ENCODE measurements at places on chromosomes 6 and 20.

DNA sequence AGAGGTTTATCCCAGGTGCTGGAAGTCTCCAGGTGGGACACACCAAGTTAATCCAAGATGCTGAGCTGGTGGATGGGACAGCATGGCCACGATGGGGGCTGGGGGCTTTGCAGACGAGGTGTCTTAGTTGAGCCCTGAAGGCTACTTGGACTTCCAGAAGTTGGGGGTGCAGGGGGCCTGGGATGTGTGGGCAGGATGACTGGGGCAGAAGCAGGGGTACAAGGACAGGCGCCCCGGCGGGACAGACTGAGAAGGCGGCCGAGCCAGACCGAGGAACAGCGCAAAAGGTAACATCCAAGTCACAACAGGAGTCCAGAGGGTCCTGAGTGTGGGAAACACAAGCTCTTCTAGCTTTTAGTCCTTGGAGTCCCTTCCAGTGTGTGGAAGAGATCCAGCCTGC is 23.8 kb downstream of the RAMACL start:
- no peak for DNase-seq

GRCh38 chr6:149014631-149015534 is 268.1 kb downstream of the UST start:
- no peak for DNase-seq

DNA sequence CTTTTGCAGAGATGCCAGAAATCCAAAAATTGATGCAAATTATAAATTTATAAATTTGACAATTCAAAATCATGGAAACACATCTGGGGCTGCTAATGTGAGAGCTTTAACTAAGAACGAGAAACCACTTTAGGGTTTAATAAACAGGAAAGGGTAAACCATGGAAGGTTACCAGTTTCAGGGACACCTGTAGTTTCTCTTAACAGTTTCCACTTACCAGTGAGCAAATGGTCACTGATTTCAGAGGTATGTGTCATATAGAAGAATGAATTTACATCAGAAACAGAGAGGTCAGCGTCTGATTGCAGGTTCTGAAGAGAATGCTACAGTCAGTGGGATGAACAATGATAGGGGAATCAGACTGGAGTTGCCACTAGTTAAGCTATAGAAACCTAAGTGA is 24.8 kb upstream of the PCSK2 start:
- DNase-seq = no peak

DNA sequence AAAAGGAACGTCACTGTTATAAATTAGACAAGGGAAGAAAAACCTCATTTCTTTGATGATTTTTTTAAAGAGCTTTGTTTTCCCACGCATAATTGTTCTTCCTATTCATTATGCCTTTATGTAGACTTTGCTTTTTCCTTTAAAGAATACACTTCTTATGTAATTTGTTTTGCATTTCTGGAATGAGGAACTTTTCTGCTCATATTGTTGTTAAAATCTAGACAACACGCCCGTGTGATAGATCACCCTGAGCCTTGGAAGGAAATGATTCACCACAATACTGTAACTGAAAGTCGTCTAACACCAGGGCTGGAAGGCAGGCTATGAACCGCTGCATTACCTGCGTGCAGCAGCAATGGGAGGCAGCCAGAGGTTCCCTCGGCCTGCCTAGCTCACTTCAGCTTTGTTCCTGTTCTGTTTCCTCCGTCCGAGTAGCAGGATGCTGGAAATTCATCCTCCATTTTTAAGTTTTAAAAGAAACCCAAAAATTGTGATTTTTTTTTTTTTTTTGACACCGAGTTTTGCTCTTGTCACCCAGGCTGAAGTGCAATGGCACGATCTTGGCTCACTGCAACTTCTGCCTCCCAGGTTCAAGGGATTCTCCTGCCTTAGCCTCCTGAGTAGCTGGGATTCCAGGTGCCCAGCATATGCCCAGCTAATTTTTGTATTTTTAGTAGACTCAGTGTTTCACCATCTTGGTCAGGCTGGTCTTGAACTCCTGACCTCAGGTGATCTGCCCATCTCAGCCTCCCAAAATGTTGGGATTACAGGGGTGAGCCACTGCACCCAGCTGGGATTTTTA is 49.6 kb upstream of the ZNF217 start:
- DNase-seq = no peak

DNA sequence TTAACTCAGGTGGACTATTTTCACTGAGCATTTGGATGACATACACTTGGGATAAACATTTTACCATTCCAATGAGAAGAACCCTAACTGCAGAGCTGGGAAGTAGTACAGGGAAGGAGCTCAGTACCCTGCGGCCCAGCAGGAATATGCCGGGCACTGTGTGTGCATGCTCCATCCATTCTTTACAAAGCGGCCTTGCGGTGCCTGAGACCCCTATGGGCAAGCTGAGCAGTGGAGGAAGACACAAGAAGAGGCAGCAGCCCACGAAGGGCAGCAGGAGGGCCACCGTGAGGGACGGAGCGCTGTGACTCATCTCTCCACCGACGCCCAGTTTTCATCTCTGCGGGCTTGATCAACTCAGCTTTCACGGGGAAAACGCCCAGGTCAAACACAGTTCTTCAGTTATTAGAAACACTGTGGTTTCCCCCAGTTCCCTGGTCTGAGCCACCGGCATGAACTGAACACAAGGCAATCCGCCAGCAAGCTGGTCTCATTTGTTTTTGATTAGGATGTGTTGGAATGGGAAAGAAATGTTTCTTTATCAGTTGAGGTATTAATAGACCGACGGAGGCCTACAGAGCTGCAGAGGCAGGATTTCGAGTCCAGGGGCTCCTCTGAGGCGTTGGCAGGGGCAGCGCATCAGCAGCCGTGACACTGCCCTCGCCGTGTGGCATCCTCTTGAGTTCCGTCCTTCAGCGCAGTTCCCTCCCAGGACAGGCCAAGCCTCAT is 44.9 kb downstream of the IRF4 start:
- DNase-seq = no peak

DNA sequence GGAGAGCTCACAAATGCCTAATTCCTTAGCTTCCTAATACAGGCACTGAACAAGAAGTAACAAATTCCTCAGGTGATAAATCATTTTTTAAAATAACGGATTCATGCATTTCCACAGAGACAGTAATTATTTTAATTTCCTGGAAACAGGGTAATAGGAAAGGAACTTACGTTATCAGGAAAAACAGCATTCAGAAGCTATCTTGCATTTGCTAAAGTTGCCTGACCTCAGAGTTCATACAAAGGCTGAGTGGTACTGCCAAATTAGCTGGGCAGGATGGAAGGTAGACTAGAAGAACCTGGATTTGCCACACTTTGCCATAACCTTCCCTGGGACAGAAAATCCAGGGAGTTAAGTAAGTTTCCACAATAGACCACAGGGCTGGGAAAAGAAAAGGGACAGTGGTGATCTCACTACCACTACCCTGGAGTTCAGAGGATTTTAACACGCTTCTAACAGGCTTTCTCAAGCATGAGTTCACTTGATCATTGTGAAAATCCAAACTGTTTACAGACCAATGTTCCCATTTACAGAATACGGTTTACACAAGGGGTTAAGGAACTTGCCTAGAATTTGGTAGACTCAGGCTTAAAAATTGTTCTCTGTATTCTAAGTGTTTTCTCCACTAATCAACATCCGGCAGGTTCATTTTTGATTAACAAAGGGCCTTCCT is 57.0 kb downstream of the KIF13A start:
- no peak for DNase-seq

DNA sequence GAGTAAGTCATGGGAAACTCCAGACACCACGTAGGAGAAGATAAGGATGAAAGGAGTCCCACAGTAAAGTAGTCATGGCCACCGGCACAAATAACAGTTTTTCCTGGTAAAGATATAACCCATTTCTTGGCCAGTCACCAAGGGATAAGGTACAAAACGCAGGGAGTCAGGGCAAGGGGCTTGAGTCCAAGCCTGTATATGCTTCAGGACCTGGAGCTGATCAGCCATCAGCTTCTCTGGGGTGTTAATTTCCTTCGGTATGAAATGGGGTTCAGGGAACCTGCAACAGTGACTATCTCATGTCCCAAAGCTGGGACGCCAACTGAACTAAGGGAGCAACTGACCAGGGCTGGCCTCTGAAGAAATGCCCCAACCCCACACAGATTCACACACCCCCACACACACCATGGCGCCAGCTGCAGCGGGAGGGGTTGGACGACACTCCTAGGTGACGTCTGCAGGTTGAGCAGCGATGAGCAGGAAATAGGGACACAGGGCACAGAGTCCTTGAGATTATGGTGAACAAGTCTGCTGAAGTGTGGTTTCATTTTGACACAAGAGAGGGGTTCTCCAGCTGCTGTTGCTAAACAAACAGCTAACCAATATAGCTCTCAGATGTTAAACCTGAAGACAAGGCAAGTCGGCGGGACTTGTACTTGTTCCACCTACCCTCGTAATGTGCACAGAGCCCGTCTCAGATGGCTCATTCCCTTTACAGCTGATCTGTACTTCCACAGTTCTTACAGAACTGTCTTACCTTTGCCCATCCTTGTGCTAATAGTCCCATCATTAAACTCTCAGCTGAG is 7.4 kb upstream of the ADTRP start:
- DNase-seq = no peak

DNA sequence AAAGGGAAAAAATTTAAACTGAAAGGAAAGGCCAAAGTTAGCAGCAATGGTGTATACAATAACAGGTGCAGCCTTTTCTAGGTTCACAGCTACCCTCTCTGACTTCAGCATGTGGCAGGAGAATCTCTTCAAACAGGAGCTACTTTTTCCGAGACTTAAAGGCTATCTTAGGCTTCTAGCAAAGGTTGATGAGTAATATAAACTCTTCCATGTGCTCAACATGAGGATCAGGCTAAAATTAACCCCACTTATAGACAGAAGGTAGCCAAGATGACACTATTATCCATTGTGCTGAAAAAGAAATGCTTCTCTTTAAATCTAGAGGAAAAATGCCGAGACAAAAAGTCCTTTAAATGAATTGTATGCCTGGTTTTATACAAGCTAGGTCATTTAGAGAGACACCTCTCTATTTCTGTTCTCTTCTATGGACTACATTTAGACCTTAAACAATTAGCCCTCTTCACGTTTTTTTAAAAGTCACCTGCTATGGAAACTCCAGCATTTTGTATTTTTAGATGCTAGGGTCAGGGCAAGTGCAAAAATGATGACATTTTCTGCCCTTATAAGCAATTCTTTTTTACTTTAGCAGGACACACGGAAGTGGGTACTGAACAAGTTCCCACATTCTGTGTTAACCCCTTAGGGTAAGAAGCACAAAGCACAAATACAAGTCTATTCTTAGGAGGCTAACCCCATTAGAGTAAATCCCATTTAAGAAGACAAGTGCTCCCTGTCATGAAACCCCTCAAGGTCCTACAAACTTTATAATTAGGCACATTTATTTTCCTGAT is 216.8 kb upstream of the CITED2 start:
- no peak for DNase-seq

GRCh38 chr6:38784506-38785235 is 69.6 kb downstream of the DNAH8 start:
- no peak for DNase-seq

GRCh38 chr20:61686051-61686936 is 379.4 kb downstream of the TAF4 start:
- no peak for DNase-seq

DNA sequence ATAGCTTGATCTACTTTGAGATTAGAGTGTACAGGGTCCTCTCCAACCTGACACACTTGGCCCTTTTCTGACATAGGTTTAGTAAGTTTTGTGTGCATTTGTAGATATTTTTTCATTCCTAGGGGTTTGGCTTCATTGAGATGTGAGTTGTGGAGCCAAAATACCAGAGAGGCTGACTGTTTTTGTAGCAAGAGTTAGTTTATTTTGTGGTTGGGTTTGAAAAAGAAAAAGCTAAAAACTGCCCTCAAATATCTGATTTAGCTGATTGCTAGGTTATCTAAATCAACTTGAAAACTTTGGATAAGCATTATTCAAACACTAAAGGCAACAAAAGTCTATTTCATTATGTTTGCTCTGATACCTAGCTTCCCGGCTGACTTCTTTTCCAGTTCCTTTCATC is 164.7 kb upstream of the CENPW start:
- no peak for DNase-seq

GRCh38 chr20:51311636-51312479 is 230.7 kb downstream of the NFATC2 start:
- DNase-seq = no peak

- DNase-seq = no peak
These were observed 33.9 kb downstream of the CCN2 start for GRCh38 chr6:131917318-131917717.
